ENCODE measurements at places on chromosomes 11 and 22.
A peak's percentile ranks its signal among the peaks of the same experiment; 100 is the strongest.

GRCh38 chr22:44971651-44972362 lies 38.0 kb downstream of the PHF21B start:
- no peak for DNase-seq

GRCh38 chr11:67369801-67370284 lies 3.6 kb downstream of the CLCF1 start:
- no peak for DNase-seq

GRCh38 chr22:29787371-29787980 lies 20.3 kb downstream of the UQCR10 start:
- no peak for DNase-seq

DNA sequence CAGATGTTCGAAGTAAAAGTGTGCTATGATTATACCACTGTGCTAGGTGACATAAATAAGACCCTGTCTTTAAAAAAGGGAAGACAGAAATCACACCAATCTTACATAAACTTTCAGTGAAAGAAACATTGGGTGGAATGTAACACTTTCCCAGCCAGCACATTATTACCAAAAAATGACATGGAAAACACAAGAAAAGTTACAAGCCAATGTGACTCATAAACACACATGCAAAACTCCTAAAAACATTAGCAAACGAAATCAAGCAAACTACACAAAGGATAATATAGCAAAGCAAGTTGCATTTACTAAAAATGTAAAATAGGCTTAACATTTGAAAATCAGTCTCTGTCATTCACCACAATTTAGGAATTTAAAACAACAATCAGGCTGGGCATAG lies 47.0 kb downstream of the SBF2 start:
- DNase-seq = no peak

GRCh38 chr11:46075928-46076327 lies 45.3 kb downstream of the PHF21A start:
- no peak for DNase-seq

GRCh38 chr11:27770576-27770975 lies 70.3 kb upstream of the BDNF start:
- no peak for DNase-seq

DNA sequence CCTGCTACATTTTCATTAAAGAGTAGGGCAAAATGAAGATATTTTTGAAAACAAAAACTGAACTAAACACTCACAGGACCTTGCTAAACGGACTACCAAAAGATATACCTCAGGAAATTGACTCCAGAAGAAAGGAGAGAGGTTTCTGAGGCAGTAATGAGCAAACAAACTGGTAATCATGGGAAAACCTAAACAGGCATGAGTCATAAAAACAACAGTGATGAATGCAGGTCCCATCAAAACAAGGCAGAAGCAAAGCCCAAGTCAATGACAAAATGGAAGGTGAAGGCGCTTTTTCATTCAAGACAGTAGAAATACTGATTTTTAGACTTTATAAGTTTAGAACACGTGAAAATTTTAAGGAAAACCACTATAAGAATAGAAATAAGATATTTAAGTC lies 104.5 kb downstream of the EFCAB6 start:
- DNase-seq = no peak

GRCh38 chr22:40385036-40385782 lies 14.8 kb downstream of the SGSM3 start:
- no peak for DNase-seq

GRCh38 chr11:109306322-109306721 lies 115.7 kb upstream of the C11orf87 start:
- no peak for DNase-seq

DNA sequence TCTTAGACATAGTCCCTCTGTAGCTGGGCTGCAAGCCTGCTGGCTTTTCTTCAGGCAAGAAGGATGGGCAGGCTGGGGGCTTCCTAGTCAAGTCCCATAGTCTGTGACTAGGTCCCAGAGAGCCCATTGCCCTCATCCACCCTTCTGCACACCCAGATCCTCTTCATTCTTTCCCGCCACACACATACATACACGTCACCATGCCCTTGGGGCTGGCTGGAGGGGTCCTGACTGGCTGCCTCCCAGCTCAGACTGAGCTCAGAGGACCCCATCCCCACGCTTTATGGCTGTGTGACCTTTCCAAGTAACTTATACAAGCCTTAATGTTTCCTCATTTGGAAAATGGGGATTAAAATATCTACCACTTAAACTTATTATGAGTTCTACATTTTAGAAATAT lies 13.5 kb upstream of the PPFIBP2 start:
- no peak for DNase-seq

GRCh38 chr11:135046986-135047385 lies 634.9 kb upstream of the B3GAT1 start:
- no peak for DNase-seq

- peak; percentile 65 for DNase-seq
These were observed 12.6 kb upstream of the APLNR start for GRCh38 chr11:57249384-57250319.

DNA sequence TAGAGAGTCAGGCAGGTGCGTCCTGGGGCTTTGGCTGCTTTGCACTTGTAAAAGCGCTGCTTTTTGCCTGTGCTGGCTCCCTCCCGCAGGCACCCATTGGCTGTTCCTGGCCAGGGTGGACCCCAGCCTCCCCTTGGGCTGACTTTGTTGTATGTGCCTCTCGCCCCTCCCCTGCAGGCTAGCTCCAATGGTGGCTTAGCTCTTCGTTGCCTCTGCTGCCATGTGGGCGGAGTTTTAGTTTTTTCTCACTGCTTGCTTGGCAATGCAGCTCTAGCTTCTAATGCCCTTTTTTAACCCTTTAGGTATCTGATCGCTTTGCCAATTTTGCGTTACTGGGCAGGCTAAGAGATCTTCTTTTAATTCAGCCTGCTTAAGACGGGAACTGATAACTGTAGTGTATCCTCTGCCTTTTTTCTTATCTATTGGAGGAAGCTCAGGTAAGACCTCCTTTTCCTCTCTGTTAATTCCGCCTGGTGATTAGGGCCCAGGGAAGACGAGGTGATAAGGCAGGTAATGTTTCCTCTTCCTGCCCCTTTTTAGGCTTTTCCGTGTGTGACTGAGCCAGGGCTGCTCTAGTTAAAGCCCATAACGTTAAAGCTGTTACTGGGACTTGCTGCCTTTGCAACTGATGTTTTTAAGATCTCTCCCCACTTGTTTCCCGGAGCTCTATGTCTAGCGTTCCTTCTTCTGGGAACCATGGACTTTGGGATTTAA lies 11.7 kb upstream of the GLYATL1 start:
- no peak for DNase-seq

DNA sequence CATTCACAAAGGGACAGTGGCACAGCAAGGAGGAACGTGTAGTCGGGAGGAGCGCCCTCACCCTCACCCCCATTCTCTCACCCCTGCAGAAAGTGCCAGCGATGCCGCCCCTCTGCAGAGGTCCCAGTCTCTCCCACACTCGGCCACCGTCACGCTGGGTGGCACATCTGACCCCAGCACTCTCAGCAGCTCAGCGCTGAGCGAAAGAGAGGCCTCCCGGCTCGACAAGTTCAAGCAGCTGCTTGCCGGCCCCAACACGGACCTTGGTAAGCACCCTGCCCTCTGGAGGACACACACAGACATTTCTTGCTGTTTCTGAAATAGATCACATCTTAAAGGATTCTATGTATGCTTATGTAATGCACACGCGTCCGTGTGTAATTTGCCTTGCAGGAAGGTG lies 34.9 kb downstream of the TBC1D22A start:
- no peak for DNase-seq

DNA sequence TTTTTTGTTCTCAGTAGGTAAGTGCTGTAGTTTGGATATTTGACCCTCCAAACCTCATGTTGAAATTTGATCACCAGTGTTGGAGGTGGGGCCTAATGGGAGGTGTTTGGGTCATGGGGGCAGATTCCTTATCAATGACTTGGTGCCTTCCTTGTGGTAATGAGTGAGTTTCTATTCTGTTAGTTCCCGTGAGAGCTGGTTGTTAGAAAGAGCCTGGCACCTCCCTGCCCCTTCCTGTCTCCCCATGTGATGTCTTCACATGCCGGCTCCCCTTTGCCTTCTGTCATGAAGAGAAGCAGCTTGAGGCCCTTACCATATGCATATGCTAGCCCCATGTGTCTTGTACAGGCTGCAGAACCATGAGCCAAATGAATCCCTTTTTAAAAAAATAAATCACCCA lies 138.3 kb downstream of the TMEM135 start:
- DNase-seq = no peak

DNA sequence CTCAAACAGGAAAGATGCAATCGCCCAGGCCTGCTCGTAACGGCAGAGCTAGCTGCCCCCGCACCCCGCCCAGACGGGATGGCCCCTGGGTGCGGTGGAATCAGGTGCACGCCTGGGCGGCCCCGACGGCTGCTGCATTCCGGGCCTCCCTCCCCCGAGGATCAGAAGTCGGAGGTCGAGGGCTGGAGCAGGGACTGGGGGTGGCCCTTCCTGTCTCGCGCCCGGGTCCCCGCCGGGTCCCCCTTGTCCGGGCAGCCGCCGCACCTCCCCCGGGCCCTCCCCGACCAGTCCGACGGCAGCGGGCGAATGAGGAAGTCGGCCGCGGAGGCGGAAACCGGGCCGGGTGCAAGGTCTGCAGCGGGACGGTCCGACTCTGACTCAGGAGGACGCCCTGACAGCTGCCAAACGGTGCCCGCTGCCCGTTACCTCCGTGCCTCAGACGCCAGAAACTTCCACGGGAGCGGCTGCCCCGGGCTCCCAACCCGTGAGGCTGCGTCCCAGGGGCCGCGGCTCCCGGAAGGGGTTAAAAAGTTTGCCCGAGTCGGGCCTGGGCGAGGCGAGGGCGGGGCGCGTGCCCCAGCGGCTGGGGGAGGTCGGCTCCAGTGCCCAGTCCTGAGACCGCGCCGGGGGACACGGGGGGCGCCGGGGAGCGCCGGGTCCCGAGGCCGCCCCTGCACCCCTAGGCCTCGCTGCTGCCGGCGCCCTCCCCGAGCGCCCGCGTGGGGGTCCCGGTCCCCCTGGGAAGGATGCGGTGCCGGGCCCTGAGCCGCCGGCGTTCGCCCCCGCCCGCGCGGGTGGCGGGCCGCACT lies 663 bp downstream of the MYH9 start:
- peak; percentile 82 for DNase-seq

DNA sequence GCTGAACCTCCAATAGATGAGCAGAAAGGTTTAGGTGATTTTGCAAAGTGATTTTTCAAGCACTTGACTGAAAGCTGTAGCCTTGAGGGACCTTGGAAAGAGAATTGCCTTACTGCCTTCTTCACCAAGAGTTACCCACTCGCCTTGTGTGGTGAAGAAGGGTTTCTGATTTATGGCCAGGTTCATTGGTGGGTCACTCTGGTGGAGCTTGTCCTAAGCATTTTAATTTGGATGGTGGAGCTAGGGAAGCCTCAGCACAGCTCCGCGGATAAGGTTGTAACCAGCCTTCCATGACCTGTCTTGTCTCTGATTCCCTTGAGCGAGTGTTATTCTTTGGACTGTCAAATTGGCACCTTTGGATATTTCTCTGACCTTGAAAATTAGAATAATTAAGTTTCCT lies 226.4 kb downstream of the FAT3 start:
- no peak for DNase-seq

DNA sequence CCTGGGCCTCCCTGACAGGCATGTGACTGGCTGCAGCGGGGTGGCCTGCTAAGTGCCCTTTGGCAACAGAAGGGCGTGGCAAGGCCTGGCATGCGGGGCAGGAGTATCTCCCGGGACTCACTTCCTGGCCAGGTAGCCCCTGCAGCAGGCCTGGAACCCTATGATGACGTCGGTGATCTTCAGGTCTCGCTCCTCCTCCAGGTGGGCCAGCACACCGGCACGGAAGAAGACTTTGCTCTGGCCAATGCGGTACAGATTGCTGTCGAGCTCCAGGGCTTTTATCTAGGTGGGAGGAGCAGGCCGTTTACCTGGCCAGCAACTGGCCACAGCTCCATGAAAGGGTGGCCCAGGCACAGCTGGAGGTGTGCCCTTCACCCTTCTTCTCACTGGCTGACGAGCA lies 50.9 kb downstream of the APOL1 start:
- DNase-seq = no peak

- no peak for DNase-seq
These were observed 5.6 kb downstream of the CLCF1 start for GRCh38 chr11:67367761-67368227.

DNA sequence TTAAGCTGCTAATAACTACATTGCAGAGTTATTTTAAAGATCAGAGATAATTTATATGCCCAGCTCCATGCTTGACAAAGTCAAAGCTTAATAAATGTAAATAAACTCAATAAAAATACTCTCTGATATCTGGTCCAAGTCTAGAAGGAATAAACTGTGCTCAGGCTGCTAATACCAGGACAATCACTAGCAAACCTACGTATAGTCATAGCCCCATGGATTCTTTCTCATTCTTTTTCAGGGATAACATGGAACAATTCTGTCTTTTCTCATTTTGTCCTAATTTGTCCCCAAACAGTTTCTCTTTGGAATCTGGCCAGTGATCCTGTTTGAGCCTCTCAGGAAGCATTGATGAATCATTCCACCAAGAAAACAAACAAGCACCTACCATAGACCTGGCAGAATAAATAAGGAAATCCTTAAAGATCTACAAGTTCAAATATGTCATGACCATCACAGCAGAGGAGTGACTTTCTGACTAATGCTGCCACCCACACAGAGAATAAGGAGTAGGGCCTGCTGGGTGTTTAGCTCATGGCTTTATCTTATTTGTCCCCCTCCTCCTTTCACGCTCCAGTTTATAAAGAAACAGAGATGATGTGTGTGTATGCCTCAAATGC lies 14.1 kb upstream of the B3GNT6 start:
- no peak for DNase-seq

- DNase-seq = no peak
These were observed 23.0 kb upstream of the ZDHHC13 start for GRCh38 chr11:19093976-19094375.

DNA sequence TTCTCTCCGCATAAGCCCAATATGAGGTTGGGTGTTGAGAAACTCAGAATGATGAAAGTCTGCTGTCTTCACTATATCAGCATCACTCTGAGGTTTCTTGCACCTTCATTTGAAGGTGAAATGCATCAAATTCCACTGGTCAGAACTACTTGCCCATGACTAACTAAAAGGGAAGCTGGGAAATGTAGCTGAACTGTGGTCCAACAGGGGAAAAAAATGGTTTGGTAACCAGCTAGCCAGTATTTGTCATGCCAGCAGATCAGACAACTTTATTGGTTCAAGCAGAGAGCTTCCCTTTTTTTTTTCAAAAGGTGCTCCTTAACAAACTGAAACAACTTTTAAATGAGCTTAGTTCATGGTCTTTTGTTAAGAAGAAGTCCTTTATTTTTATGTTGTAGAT lies 14.2 kb upstream of the PIK3C2A start:
- no peak for DNase-seq

GRCh38 chr22:40463683-40464082 lies 93.3 kb downstream of the SGSM3 start:
- no peak for DNase-seq

DNA sequence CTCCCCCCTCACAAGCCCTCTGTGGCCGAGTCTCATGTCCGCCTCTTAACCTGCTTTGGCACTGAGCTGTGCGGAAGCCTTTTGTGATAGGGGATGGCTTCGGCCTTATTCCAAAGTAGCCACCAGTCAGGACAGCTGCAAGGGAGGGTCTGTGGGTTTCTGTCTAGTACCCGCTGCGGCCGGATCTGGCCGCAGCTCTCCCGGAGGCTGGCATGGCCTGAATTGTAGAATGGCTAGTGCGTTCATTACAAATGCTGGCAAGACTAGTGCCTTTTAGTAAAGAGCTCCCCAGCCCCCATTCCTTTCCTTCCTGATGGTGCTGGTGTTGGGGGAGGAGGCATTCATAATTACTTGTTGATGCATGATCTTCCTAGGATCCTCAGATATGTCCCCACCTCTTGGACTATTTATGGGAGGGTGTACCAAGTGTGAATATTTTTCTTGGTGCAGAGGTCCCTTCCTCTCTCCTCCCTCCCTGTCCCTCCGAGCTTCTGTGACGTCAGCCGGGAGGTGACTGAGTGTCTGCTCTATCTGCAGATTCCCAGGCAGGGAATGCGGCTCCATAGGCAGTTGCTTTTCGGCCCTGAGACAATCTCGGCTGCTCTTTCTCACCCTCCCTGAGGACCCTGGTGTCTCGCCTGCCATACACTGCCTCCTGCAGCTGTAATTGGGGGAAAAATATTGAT lies 108.7 kb upstream of the E2F8 start:
- no peak for DNase-seq
